ENCODE measurements at places on chromosomes 2 and 18.

- DNase-seq = no peak
Measured at GRCh38 chr2:231359948-231360347, 35.6 kb upstream of the B3GNT7 start.

- no peak for DNase-seq
Measured at GRCh38 chr18:80238651-80239260, 8.6 kb downstream of the PARD6G start.

DNA sequence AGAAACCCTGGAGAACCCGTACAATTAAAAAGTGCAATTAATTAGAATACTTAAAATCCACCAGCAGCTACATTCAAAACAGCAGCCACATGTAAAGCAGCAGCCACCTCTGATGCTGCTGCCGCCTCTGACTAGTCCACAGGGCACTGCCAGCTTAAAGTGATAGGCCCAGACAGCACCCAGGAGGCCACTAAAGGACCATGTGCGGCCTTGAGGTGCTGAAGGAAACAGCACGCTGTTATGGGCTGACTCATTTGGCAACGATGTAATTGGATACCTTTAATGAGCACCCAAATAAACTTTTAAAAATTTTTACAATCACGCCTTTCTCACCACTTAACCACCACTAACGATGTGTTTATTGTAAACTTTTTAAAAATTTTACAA lies 209.3 kb upstream of the NCKAP5 start:
- DNase-seq = no peak

- no peak for DNase-seq
Measured at GRCh38 chr2:19262150-19262549, 96.3 kb downstream of the OSR1 start.

GRCh38 chr2:68974946-68975665 lies 670 bp downstream of the GKN1 start:
- DNase-seq = no peak

GRCh38 chr2:162964513-162964912 lies 125.9 kb upstream of the KCNH7 start:
- no peak for DNase-seq

- DNase-seq = peak; percentile 83
Measured at GRCh38 chr2:45494275-45494977, 116.6 kb downstream of the SRBD1 start.

- DNase-seq = no peak
Measured at GRCh38 chr2:143345887-143346787, 216.9 kb downstream of the ARHGAP15 start.

- no peak for DNase-seq
Measured at GRCh38 chr2:120534457-120534856, 188.5 kb downstream of the INHBB start.

DNA sequence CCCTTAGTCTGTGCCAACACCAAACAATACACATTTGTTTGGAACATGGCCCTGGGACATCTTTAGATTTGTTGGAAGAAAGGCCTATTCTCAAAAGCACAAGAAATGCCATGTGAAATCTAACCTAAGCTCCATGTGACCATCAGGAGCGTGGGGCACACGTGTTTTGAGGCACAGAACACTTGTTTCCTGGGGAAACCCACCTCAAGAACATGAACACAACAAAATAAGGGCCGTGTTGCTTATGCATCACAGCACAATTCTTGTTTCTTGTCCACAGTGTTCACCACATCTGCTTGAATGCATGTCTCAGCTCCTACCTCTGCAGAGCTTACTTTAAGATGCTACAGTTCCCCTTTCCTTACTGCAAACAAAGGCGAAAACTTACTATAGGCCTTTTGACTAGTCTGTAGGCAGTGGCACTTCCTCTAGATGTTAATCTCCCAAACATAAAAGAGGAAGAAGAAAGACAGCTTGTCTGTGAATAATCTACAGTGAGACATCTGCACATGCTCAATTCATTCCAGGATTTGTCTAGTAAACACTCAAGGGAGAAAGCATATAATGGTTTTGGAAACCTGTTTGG lies 165.0 kb downstream of the ANKRD44 start:
- peak; percentile 100 for DNase-seq

- no peak for DNase-seq
Measured at GRCh38 chr2:134491022-134491421, 227.8 kb downstream of the TMEM163 start.

GRCh38 chr2:16727256-16727655 lies 61.6 kb upstream of the CYRIA start:
- no peak for DNase-seq

DNA sequence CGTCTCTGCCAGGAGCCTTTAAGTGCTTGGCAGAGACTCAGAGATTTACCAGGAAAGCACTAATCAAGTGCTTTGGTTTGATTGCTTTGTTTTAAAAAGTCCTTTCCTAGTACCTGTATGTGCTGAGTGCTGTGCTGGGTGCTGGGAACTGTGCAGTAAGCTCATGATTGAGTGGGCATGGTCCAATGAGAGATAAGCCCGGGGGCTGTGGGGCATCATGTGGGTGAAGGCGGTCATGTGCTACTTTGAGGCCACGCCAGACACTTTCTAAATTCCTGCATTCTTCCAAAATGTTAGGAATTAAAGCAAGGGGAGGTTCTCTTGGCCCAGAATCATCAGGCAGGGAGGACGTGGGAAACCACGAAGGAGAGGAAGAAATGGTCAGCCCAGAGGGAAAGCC lies 109.0 kb downstream of the ACAA2 start:
- no peak for DNase-seq

DNA sequence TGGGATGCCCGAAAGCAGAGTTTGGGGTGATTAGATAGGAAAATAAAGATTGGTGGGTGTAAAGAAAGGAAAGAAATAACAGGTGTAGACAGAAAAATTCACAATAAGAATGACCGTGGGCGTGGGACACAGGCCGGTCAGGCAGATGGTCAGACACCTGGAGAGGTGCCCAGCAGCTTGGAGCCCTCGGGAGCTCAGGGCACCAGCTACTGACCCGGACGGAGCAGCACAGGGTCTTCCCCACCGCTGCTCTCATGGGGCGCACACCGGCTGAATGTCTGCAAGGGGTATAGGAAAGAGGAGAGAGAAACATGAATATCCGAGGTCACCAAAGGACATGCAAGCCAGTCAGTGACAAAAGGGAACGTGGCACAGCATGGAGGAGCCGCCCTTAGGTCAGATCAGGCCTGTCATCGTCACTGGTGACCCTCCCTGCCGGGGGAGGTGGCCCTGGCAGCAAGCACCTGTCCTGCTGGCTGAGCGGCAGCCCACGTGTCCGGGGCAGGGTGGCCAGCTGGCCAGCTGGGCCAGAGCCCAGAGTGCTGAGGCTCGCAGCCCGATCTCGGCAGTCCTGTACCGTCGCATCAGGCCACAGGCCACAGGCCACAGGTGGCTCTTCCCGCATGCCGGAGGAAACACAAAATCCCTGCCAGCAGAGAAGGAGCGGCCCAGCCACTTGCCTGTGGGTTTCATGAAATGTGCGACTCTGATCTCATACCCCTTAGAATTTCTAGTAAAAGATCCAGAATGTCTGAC lies 112.0 kb upstream of the NDUFV2 start:
- no peak for DNase-seq

DNA sequence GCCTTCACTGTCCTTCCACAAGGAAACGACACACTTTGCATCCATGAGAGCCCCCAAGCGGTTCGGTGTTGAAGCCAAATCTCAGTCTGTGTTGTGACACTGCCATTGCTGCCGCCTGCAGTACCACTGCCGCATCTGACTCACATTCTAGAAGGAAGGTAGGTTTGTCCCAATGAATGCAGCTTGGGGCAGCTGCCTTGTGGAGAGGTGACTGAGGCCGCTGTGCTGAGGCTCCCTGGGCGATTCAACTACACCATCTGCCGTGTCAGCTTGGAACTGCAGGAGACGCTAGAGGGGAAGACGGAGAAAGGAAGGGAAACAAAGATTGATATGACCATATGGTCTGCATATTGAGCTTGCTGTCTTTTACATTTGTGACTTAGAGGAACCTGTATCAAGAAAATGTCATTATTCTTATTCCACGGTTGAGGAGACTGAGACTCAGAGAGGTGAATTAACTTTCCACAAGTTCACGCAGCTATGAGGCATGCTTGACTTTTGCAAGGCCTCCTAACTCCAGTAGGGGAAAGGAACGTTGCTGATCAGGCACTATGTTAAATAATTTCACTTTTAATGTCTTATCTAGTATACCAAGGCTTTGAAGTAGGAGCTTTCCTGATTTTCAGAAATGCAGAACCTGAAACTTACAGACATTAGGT lies 43.5 kb upstream of the LMAN1 start:
- DNase-seq = peak; percentile 90

GRCh38 chr18:12441475-12442034 lies 33.8 kb downstream of the PRELID3A start:
- no peak for DNase-seq

GRCh38 chr2:216533609-216534008 lies 35.0 kb downstream of the RPL37A start:
- no peak for DNase-seq

- no peak for DNase-seq
Measured at GRCh38 chr2:151664520-151664919, 69.8 kb downstream of the NEB start.

DNA sequence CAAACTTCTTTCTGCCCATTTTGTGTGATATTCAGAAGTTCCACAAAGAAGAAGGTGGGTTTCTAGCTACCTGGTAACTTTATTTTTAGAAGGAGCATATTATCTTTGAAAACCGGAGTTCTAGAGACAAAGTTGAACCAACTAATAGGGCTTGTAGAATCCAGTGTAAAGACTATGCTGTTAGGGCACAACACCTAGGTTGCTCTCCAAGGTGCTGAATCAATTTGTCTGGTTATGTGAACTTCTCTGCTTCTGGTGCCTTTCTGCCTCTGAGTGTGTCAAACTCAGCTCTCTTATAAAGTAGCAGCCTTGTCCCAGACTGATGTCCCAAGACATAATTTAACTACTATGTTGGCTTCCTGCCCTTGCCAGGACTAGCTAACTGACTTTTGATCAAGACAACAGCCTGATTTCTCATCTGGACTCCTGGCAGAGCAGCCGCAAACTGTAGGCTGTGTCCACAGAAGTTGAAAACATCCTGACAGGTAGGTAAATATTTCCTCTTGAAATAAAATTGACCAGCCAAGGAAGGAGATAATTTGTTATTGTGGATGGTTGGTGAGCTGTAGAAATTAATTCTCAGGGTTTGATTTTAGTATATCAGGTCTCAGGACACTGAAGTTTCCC lies 119.4 kb downstream of the CYRIA start:
- DNase-seq = peak; percentile 45

GRCh38 chr18:42190643-42191042 lies 235.6 kb downstream of the PIK3C3 start:
- no peak for DNase-seq

GRCh38 chr2:241893265-241893664 lies 23.7 kb downstream of the RTP5 start:
- DNase-seq = no peak

GRCh38 chr2:144244938-144245337 lies 275.0 kb downstream of the ZEB2 start:
- no peak for DNase-seq

DNA sequence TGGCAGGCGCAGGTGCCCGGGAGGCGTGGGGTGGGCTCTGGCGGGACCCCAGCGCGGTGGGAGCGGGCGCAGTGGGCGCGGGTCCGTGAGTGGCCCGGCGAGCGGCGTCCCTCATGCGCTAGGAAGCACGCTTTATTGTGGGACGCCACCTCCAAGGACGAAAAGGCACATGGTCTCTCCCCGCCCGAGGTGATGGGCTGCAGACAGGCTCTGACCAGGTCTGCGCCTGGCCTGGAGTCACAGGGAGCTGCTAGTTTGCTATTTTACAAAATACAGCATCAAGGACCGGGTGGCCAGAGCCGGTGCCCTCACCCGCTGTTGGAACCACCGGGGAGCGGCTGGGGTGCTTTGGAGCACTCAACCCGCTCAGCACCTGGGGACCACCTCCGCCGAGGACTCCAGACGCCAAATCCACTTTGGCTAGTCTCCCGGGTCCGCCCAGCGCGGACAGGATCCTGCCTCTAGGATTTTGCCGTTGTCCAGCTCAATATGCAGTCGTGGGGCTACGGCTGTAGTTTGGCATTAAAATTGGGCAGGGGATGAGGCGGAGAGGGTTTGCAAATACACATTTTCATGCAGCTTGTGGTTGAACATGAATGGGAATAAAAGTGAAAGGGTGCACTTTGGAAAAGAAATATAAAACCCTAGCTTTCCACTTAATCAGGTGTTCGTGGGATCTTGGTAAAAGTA lies 65.4 kb downstream of the LRRFIP1 start:
- DNase-seq = no peak

DNA sequence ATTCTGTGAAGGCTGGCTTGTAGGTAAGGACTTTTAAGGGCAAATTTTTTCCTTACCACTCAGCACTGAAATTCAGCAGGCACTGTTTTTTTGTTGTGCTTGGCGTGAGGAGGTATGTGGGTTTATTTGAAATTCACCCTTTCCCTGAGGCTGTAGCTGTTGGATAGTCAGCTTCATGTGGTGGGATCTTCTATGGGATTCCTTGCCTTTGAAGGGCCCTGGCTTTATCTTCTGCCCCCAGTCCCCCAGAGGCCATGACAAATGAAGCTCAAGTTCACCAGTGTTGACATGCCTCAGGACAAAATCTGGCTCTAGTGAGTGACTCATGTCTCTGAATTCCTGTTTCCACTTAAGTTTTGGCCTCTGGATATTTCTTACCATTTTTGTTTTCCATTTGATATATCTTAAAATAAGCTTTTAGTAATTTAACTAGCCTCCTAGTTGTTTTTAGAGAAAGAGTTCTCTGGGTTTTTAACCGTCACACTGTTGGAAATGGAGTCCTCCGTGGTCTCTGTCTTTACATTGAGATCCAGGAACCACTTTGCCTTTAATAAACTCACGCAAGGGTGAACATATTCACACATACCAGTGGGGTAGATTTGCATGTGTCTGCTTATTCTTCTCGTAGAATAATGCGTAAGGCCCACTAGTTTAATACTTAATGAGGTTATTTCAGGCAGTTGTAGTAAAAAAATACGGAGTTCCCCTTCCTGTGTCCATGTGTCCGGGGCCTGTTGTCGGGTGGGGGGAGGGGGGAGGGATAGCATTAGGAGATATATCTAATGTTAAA lies 211.1 kb upstream of the FAM98A start:
- no peak for DNase-seq

DNA sequence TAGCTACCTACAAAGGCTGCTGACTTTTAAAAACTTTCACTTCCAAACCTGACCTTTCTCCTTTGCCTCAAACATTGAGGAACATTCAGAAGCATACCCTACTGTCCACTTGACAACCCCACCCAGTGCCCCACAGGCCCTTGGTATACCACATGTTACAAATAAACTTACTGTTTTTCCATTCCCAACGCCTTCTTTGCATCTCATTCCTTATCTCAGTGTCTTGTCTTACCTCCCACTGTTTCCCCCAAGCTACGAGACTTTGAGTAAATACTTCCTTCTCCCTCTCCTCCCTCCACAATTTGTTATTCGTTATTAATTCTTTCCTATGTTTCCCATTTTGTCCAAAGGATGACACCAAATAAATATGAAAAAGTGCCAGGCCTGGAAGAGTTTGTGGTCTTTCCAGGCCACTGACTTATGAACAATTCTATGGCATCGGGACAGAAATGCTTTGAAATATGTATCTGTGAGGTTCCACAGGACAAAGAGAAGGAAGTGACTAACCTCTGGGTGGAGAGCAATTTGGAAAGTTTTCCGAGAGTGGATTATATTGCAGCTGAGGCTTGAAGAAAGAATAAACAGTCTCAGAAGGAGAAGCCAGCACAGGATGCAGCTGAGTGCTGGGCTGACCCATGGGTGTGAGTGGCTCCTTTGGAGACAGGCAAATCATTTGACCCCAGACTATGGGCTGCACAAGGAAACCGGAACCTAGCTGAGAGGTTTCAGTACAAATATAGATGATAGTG lies 409.0 kb downstream of the LPIN1 start:
- peak; percentile 35 for DNase-seq

Data from Kasumi-1 (cell line).